ENCODE measurements at places on chromosomes 3 and 15.

DNA sequence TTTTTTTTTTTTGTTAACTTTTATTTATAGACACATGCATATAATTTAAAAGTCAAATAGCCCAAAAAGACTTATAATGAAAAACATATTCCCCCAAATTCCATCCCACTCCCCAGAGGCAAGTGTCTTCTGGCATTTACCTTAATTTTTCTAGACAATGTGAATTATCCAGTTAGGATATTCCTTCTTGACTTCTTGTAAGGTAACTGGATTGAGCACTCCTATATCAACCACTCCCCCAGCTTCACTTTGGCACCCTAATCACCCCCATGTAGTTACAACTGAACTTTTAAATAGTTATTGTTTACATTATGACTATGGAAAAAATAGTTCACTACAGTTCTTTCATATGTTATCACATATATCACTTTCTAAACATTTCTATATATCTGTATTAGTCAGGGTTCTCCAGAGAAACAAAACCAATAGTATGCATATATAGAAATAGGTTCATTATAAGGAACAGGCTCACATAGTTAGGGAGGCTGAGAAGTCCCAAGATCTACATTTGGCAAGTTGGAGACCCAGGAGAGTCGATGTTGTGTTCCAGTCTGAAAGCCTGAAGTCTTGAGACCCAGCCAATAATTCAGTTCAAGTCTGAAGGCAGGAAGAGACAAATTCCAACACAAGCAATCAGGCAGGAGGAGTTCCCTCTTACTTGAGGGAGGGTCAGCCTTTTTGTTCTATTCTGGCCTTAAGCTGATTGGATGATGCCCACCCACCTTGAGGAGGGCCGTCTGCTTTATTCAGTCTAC, 175.8 kb downstream of the THSD4 start:
- no peak for DNase-seq

DNA sequence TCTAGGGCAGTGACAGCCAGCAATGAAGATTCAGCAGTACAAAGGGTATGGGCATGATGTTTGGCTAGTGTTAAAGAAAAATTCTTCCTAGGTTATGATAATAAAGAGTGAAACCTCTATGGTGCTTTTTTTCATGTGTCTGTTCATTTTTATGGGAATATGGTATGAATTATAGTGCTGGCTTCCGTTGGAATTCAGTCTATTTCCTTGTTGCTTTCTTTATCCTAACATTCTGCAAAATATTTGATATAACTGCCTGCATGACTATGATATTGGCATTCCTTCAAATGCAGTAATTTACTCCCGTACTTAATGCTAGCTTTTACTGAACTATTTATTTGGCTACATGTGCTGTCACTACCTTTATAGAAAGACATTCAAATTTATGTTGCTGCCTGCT, 57.6 kb upstream of the ATP11B start:
- no peak for DNase-seq

- no peak for DNase-seq
Observed at GRCh38 chr3:187082758-187083375, 56.4 kb downstream of the RPL39L start.

- DNase-seq: no peak
Observed at GRCh38 chr3:183295211-183295610, 42.2 kb downstream of the B3GNT5 start.

DNA sequence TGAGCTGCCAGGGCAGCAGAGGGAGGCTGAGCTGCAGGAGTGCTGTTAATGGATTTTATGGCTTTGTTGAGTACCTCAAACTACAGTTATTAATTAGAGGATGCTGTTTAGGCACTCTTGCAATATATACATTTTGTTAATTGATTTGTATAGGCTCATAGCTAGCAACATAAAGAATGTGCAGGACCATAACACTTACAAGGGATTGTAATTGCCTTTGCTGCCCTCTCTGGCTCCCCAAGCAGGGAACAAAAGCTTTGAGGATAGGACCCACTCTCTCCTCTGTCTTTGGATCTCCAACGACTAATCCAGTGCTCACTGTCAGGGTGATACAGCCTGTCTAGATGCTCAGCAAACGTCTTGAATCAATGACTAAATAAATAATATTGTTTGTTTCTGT, 1.2 kb upstream of the CLSTN2 start:
- DNase-seq: no peak

- DNase-seq: no peak
Observed at GRCh38 chr15:72939514-72940228, 112.6 kb upstream of the NEO1 start.

- no peak for DNase-seq
Observed at GRCh38 chr3:151625586-151625985, 108.1 kb upstream of the AADACL2 start.

DNA sequence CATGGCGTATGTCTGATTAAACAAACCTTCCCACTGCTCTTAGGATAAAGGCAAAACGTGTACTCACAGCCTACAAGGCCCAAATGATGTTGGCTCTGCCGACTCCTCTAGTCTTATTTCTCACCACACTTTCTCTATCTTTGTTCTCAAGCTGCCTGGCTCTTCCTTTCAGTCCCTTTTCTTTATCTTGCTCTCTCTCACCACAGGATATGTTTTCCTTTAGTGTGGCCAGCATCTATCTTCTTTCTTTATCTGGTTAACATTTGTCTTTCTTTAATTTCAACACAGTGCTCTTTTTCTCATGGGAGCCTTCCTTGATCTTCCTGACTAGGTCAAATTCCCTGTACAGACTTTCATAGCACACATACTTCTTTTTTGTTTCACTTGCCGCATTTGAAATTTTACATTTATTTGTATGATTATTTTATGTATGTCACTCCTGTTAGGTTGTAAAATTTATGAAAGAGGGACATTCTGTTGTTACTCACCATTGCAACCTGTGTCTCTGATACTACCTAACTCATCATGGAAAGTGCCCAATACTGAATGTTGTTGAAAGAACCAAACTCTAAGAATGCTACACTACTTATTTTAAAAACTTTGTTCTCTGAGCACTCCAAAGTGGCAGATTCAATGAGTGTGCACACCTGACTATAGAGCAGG, 328.9 kb upstream of the CBLB start:
- DNase-seq: no peak

GRCh38 chr3:111173328-111173900, 101.8 kb downstream of the NECTIN3 start:
- no peak for DNase-seq

- DNase-seq: no peak
Observed at GRCh38 chr15:73352082-73352481, 16.7 kb downstream of the HCN4 start.

GRCh38 chr3:32062950-32063582, 43.4 kb upstream of the GPD1L start:
- no peak for DNase-seq

GRCh38 chr3:123993818-123994217, 1.9 kb upstream of the ROPN1 start:
- no peak for DNase-seq

GRCh38 chr15:99749386-99749785, 16.1 kb upstream of the LYSMD4 start:
- no peak for DNase-seq

DNA sequence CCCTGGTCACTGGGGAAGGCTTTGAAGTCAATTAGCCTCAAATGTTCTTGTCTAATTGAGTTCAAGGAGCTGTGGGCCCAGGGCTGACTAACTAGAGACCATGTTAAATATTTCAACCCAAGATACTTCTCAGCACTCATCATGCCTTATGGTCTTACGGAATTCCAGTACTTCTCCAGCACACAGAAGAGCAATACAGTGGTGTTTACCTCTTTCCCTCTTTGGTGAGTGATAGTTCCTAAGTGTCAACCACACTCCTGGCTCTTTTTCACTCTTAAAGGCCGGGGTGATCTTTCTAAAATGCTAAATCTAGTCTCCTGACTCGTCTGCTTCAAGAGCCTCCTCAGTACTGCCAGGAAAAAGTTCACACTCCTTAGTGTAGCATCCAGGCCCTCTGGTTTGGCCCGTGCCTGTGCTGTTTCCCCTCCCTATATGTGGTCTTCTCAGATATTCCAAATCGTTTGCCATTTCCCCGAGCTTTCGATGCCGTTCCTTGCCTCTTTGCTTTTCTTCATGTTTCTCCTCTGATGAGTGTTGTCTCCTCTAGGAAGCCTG, 4.7 kb downstream of the MYZAP start:
- no peak for DNase-seq

DNA sequence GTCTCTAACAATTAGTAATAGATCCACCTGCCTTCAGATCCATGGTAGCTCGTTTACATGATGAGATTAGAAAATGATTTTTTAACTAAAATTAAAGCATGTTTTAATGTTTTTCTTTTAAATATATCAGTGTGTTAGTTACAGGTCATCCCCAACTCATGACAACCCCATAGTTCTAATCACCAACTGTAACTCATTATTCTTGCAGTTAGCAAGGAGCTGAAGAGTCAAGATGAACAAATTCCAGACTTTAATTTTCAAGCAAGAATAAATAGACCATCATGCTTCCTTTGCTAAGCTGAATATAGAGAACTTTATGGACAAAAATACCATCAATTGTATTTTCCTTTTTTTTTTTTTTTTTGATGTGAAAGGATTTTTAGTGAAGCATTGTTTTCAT, 101.1 kb downstream of the TOP2B start:
- no peak for DNase-seq

- DNase-seq: no peak
Observed at GRCh38 chr15:47717036-47717612, at the start of gene SEMA6D. TSS of gene SEMA6D (plus strand) at chr15:47717505. CDS start at chr15:47759799, 42,294 bp downstream.

Measured in CD4-positive, alpha-beta T cell treated with Interleukin-12 subunit alpha and Interleukin-12 subunit beta, for 1 hour (primary cell).